ENCODE measurements at places on chromosomes 7 and 10.

DNA sequence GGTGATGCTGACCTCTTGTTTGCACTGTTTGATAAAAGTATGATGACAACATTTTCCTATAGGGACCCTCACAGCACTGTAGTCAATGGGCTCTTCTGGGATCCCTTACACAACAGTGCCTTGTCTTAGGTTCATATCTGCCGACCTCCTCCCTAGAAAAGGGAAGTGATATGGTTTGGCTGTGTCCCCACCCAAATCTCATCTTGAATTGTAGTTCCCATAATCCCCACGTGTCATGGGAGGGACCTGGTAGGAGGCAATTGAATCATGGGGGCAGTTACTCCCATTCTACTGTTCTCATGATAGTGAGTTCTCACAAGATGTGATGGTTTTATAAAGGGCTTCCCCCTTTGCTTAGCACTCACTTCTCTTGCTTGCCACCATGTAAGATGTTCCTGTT, 23.1 kb downstream of the ZC3HAV1 start:
- no peak for DNase-seq

DNA sequence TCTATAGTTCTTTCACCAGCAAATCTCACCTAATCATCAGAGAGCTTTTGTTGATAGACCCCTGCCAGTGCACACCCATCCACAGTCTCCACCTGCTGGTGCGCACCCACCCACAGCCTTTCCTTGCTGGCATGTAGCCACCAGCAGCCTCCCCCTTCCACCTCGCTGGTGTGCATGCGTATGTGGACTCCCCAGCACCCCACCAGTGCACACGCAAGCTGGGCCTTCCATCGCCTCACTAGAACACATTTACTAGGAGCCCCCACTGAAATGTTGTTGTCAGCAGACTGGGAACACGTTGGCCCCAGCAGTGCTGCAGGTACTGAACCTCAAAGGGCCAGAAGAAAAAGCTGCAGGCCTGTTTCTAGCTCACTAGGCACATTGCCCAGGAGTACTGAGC, 104.9 kb upstream of the ZWINT start:
- no peak for DNase-seq

GRCh38 chr10:26441491-26442214, 3.5 kb downstream of the APBB1IP start:
- no peak for DNase-seq

DNA sequence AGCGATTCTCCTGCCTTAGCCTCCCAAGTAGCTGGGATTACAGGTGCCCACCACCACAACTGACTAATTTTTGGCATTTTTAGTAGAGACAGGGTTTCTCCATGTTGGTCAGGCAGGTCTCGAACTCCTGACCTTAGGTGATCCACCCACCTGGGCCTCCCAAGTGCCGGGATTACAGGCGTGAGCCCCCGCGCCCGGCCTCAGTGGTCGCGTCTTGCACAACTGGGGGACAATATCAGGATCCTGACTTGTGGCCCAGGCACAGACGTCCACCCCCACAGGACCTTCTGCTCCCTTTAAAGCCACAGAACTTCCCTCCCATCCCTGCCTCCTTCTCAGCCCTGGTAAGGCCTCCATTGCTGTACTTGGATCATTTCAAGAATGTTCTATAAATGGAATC, 16.8 kb upstream of the LARP4B start:
- DNase-seq = no peak

DNA sequence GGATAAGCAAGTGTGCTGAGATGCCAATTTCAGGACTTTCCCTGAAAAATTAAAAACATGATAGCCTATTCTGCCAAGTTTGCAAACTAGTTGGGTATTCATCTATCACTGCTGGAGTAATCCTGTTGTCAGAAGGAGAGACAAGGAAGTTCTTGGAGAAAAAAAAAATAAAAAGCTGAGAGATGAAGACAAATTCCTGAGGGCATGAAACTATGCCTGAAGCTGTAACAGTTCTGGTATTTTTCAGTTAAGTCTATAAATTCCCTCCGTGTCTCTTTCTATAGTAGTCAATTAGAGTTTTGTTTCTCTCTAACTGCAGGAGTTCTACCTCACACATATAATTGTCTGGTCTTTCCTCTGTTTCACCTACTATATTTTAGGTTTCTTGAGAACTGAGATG, 95.7 kb downstream of the DGKB start:
- DNase-seq = no peak

GRCh38 chr10:90075995-90076394, 374.6 kb downstream of the KIF20B start:
- no peak for DNase-seq

DNA sequence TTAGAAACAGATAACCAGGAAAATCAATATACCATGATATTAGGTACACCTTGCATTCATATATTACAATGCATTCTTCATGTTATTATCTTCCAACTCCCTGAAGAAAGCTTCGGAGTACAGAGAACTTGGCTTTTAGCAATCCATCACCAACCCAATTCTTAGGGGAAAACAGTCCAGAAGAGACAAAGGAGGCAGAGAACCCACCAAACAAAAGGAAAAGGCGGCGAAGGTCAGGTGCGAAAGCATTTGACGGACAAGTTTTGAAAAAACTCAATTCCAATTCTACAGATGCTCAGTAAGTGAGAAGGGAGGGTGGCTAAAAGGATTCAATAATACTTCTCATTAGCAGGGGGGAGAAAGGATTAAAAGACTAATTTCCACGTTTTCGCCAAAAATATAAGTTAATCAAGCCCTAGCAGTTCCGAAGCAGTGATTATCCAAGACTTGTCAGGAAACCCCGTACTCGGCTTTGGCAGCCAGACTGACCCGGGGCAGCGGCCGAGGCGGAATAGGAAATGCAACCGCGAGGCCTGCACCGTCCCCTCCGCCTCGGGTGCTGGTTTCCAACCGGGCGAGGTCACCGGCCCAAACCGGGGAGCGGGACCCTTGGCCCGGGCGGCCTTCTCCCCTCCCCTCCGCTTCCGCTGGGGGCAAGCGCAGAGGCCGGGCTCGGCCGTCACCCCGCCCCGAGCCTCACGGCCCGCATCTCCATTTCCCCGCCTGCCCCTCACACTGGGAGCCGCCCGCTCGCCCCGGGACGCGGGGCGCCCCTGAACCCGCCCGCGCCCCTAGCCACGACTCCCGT, 747 bp downstream of the GDI2 start:
- peak; percentile 42 for DNase-seq

GRCh38 chr7:146002431-146003078, 114.0 kb upstream of the CNTNAP2 start:
- DNase-seq = no peak

- peak; percentile 55 for DNase-seq
These were observed 28.6 kb upstream of the SLC16A12 start for GRCh38 chr10:89563861-89564478.
